Natural killer cell treated with Interleukin-12 subunit alpha and Interleukin-12 subunit beta and Interleukin-15 and Interleukin-18, amount 100 ng/mL, for 72 hours (primary cell): ENCODE measurements at places on chromosomes 11 and 22. TPM values are rescaled to one million over a fixed set of nuclear protein-coding genes. Genes with fewer than 3 reads are reported as not detected.

- no peak for DNase-seq
Observed at GRCh38 chr11:11313902-11314692, 39.0 kb downstream of the CSNK2A3 start.

METTL15 gene
- total RNA-seq, result 16.6 TPM

DNA sequence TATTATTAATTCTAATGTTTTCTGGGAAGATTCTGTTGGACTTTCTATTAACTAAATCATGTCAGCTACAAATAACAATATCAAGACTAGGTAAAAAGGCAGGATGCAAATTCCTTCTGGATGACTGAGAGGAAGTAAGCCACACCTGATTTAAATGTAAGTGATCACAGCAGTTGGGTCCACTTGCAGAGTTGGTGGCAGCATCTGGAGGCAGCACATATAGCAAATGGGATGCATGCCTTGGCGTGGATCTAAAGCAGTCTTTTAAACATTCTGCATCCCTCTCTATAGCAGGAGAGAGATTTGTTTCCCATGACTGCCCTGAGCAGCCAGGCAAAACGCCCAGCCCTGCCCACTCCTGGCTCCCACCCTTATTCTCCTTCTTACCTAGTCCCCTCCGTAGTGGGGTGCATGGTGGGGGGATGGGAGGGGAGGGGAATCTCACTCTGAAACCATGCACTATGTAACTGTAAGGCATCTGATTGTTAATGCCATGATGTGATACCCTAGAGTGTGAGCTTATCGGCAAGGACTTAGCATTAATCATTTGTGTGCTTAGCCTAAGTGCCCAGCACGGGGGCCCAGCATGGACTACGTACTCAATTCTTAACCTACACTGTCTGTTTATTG, 130.3 kb downstream of the EFCAB6 start:
- DNase-seq, result no peak

DNA sequence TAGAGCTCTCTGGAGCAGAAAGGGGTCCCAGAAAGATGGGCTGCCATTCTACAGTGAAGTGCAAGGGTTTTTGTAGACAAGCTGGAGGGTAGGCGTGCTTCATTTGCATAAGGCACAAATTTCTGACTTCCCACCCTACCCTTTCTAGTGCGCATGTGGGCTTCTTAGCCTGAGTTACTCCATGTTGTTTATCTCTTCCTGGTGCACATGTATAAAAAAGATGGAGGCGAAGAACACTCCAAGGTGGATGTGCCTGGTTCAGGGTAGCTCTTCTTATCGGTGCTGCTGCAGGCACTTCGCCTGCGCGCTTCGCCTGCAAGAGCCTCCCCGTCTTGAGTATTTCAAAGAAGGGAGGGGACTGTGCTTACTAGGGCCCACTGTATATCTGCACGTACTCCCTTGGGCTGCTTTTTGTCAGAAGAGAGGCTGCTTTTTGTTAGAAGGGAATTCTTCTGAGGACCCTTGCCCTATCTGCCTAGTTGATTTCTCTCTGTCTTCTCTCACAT, 1047.3 kb upstream of the CNTN5 start:
- no peak for DNase-seq

PATE4 gene
- not detected for total RNA-seq

DNA sequence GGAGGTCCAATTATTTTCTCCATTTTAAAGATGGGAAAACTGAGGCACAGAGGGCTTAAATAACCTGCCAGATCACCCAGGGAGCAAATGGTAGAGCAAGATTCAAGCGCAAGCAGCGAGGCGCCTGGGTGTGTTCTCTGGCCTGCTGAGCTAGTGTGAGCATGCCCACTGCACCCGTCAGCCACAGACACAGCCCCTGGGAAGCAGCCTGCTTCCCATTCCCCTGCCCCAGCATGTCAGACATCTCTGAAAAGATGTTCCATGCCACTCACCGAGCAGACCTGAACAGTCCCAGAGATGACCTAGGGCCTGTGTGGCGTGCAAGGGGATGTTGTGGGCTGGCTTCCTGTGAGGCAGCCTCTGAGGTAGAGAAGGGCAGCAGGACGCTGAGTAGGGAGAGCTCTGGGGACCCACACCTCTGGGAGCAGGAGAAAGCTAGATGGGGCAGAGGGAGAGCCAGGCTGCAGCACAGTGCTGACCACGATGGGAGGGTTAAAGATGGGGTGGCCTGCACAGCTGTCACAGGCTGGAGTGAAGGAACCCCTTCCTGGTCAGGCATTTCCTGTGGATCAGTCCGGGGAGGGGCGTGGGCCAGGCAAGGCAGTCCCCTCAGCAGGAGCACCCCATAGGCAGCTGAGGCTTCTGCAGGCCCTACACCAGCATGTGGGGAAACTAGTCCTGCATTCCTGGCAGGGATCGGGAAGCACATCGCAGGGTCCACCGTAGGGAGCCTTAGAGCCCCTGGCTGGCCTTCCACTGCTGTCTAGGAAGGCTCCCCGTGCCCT, 101.4 kb downstream of the GALNT18 start:
- DNase-seq, result no peak

DNA sequence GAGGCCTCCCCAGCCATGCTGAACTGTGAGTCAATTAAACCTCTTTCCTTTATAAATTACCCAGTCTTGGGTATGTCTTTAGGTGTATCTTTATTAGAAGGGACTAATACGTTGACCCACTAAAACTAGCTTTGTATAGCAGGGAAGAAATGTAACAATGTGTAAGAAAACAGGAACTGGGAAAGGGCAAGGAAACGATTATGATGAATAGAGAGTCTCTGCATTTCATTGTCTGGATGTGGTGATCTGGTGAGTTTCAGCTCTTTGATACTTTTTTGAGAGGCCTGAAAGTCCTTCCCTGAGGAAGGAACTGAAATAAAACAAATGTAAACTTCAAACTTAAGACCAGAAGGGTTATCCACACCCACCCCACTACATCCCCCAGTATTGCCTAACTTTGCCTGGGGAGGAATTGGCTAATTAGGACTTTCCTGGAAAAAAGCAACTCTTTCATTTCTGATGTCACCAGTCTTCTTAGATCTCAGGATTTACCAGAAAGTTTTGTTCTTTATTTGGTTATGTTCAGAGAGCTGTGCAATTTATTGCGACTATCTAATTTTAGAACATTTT, 119.0 kb downstream of the LDLRAD3 start:
- no peak for DNase-seq

GRCh38 chr11:92136797-92137196, 87.8 kb upstream of the FAT3 start:
- no peak for DNase-seq

DNA sequence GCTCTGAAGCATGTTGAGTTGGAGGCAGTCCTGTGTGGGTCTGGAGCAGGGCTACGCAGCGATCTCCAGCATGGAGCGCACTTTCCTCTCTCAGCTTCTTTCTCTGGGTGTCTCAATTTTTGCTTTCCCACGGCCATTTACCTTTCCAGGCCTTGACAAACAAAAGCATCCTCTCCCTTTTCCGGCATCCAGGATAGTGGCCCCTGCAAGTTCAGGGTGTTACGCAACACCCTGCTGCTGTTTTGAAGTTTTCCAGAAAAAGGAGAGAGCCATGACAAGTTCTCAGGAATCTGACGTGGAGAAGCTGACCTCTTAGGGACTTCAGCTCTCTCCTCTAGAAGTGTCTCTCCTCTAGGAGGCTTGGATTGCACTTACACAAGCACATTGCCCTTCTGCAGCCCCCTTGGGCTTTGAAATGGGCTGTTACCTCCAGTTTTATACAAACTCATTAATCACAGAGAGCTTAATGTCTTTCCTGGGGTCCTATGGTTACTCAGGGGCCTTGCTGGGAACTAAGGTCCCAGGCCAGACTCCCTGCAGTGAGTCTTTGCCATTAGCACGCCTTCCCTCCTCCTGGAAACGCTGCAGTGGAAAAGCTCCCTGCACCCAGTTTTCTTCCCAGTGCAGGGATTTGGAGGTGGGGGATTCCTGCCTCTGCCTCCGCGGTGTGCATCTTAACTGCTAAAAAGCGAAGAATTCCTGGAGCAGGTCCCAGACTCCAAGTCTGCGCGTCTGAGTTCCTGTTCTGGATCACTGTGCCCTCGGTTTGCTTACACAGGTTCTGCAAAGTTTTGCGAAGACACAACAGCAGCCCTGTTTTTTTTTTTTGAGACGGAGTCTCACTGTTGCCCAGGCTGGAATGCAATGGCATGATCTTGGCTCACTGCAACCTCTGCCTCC, 80.4 kb downstream of the BARX2 start:
- no peak for DNase-seq

DNA sequence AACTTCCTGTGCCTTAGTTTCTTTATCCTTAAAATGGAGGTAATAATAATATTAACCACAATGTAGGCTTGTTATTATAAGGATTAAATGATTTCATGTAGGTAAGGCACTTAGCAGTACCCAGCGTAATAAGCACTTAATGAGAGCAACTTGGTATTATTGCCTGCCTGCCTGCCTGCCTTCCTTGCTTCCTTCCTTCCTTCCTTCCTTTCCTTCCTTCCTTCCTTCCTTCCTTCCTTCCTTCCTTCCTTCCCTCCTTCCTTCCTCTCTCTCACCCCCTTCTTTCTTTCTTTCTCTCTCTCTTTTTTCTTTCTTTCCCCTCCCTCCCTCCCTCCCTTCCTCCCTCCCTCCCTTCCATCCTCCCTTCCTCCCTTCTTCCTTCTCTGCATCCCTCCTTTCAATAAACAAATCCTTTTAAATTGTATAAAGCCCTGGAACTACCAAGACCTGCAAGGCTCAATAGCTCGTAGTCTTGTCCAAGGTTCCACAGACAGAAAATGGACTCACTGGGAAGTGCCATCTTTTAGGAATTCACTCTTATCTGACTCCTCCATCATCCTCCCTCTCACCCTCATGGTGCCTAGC, 20.7 kb upstream of the TIMP3 start:
- no peak for DNase-seq

DNA sequence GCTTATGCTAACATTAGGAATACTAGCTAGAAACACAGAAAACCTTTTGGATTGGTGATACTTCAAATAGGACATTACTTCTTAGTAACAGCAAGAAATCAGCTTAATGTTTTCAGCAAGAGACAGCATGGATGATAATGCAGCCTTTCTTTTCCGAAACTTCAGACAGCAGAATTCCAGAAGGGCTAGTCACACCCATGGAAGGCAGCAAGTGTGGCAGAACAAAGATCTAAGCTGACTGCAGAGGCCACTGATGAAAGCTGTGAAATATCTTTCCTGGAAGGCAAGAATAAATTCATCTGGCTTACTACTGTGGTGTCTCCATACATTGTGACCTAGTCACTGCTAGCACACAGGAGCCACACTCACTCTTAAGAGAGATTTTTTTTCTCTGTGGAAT, 100.3 kb downstream of the CCDC83 start:
- DNase-seq, result no peak

GRCh38 chr11:119369132-119369925, 12.2 kb downstream of the USP2 start:
- no peak for DNase-seq

- DNase-seq, result no peak
Observed at GRCh38 chr11:65912845-65913244, 6.0 kb downstream of the C11orf68 start.

DNA sequence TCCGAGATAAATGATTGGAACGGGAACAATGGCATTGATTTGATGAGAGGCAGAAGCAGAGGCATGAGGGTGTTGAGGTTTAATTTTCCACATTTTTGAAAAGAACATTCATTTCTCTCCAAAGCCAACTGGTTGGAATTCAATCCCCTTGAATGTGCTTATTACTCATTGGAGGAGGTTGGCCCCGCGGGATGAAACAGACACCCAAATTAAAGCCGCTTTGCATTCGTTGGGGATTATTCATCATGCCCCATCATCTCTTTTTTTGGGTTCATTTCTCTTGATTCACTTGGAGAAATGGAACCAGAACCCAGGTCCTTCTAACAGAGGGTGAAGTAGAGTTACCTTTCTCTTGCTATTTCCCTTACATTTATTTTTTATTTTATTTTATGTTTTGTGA, 47.6 kb upstream of the PARVG start:
- DNase-seq, result no peak

- DNase-seq, result no peak
Observed at GRCh38 chr11:35047179-35047578, 91.8 kb upstream of the CD44 start.

GRCh38 chr11:33706966-33707365, 6.3 kb upstream of the C11orf91 start:
- no peak for DNase-seq

GRCh38 chr11:33291004-33291777, 34.0 kb downstream of the HIPK3 start:
- DNase-seq, result no peak

DNA sequence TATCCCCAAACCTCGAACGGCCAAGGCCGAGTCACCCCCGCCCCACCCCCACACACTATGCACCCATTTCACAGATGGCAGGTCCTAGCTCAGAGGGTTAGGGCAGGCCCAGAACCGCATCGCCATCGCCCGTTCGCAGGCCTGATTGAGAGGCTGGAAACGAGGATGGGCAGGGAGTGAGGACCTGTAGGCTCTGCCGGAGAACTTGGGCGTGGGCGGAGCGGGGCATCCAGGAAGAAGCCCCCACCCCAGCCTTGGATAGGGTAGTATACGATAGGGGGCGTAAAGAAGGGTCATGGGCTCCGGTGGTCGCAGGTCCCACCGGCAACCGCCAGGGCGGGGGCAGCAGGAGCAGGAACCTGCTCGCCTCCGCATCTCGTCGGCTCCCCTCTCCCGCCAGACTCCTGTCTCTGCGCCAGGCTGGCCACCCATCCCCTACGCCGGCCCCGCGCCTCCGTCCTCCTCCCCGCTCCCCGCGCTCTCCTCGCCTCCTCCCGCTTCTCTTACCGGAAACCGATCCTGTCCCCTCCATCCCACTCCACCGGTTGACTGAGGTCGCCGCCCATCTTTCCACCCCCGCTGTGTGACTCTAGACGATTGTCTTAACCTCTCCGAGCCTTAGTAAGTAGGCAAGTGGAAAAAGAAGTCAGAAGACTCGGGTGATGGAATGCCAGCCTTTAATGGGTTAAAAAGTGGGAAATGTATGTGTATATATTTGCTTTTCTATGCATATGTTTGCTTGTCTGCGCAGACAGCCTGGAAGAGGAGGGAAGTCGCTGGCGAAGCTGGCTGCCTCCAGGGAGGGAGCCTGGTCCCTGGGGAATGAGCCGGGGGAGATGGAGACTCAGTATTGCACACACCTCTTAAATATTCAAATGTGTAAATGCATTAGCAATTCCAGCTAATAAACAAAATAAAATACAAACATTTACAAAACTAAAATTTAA, 52.8 kb downstream of the CYTH4 start:
- no peak for DNase-seq

DNA sequence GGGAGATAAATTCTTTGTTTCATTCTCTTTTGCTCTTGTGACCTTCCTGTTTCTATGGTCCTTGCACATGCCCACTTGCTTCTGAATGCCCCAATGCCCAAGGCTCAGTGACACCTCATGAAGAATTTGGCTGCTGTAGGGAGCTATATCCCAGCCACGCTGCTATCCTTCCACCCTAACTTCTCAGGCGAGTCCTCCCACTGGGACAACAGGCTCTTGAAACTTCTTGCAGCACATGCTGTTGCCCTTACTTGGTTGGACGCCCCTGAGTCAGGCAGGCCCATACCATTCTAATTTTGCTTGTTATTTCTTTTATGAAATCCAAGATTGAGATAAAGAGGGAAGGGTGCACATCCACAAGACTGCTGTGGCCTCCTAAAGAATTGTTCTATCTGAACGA, 57.6 kb upstream of the BLID start:
- no peak for DNase-seq

PGA5 gene
- not detected for total RNA-seq

PLET1 gene
- not detected for total RNA-seq

- DNase-seq, result no peak
Observed at GRCh38 chr11:13786688-13787087, 118.2 kb downstream of the FAR1 start.
